ENCODE measurements at places on chromosomes 16 and 17.

DNA sequence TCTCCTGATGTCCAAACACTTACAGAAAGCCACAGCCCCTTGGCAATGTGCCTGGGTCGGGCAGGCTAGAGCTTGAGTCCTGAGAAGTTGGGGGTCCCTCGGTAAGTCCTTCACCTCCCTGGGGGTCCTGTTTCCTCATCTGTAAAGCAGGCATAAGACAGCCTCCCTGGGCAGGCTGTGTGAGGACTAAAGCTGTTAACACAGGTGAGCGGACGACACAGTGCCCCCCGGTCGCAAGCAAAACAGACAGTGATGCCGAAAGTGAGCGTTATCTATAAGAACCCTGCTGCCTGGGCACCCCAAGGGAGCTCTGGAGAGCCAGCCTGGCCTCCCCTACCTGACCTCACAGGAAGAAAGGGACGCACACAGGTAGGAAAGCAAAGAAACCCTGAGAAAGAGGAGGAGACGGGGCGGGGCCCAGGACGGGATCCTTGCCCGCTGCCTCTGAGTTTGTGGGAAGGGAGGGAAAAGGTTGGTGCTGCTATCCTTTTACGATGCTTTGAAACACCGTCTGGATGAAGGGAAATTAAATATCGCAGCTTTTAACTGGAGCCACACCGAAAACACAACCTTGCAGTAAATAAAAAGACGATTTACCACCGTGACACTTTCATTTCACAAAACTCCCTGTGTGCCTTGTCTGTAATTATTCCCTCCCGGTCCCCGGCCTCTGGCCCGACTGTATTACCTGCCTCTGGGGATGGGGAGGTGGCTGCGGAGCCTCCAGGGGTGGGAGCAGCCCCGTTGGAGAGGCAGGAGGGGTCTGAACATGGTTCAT, 67.1 kb downstream of the ENGASE start:
- no peak for DNase-seq

DNA sequence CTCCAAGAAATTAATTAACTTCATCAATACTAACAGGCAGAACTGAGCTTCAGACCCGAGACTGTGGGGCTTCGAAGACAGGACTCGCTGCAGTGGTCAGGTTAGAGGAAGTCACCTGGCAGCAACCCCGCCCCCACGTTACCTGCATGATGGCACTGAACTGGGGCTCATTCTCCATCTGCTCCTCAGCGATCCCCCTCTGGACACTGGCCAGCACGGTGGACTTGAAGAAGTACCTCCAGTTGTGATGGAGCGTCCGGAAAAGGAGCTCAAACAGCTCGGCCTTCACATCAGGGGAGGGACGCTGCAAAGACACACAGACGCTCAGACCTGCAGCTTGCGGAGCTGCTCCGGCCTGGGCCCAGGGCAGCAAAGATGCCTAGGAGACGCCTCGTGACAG, 40.9 kb upstream of the GSG1L start:
- no peak for DNase-seq

DNA sequence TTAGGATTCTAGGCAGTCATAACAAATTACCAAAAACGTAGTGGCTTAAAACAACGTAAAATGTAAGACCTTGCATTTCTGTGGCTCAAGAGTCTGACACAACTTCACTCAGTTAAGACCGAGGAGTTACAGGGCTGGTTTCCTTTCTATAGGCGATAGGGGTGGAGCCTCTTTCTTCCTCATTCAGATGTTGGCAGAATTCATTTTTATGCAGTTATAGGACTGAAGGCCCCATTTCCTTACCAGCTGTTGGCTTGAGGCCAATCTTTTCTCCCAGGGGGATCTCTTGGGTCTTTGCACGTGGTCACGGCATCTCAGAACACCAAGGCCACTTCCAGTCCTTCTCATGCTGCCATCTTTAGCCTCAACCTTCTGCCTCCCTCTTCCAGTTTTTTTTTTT, 145.2 kb downstream of the KCNJ2 start:
- DNase-seq, result no peak

DNA sequence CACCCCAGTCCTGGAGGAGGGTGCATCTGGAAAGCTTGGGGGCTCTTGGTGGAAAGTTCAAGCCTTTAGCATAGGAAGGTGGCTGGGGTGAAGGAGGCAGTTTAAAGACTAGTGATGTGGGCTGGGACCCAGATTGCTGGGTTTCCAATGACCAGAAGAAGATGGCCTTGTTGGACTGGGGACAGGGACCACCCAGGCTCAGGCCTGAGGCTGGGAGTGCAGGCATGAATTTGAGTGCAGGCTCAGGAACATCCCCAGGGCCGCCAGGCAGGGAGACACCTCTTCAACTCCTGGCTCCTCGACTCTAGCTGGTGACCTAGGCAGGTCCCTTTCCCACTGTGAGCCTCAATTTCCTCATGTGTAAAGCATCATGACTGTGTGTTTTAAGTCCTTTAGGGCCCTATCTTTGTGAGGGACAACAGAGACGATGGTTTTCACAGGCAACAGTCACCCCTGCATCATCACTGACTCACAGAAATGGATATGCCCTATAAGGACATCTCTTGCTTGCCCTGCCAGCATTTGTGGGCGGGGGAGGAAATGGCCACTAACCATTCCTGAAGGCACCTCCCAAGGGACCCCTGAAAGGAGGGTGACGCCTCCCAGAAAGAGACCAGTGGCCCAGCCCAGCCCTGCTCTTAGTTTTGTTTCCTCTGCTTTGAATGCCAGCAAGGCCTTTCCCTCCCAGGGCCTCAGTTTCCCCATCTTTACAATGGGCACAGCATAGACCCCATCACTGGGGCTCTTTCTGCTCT, 11.1 kb downstream of the NLRC5 start:
- peak; percentile 88 for DNase-seq

DNA sequence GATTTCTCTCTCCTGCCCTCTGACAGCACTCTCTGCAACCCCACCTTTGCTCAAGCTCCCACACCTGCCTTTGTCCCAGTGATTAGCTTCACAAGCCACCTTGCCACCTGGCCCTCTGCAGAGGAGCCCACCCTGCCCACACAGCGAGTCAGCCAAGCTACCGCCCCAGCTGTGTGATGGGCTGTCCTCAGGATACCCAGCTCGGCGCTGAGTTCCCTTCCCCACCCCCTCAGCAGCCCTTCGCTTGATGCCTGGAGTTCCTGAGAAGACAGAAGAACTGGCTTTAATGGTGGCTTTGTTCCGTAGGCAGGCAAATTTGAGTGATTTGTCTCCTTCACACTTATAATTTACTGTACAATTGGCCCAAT, 266.4 kb downstream of the CBLN1 start:
- DNase-seq, result no peak

DNA sequence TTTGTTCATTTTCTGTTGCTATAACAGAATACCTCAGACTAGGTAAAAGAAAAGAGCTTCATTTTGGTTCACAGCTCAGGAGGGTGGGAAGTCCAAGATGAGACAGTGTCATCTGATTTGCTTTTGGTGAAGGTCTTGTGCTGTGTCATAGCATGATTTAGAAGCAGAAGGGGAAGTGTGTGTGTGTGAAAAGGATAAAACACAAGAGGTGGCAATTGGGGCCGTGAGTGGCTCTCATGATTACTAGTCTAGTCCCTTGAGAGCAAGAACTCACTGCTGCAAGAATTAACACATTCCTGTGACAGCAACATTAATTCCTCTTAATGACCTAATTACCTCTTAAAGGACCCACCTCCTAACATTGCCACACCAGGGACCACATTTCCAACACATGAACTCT, 8.3 kb downstream of the SLC35G3 start:
- DNase-seq, result no peak

GRCh38 chr17:67164302-67164701, 80.7 kb downstream of the HELZ start:
- no peak for DNase-seq

DNA sequence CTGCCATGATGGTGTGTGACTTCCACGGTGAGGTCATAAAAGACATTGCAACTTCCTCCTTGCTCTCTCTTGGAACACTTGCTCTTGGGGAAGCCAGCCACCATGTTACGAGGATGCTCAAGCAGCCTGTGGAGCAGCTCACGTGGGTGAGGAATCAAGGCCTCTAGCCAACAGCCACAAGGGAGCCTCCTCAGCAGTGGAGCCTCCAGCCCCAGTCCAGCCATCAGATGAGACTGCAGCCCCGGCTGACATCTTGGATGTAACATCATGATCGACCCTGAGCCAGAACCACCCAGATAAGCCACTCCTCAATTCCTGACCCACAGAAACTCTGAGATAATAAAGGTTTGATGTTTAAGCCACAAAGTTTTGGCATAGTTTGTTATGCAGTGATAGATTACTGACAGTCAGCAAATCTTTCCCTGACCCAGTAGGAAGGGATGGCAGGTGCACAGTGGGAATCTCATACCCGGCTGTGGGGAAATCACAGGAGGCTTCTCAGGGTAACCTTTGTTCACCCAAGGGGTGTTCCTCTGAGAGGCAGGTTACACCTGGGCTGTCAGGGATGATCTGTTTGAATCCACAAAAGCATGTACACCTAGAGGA, 23.3 kb upstream of the GINS2 start:
- no peak for DNase-seq

DNA sequence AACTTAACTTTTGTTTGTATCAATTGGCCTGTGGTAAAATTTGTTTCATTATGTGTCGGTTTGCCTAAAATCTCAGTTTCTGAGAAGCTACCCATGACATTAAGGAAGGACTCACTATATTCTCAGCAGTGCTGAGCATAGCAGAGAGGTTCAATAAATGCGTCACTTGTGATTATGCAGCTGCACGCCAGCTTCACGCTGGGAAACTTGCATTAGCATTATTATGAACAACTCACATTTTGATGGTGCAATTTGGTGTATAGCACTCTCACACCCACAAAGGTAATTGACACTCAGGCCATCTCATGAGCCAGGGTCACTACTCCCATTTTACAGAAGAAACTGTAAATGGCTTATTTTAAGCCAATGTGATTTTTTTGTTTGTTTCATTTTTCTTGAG, 80.6 kb upstream of the SALL1 start:
- no peak for DNase-seq

DNA sequence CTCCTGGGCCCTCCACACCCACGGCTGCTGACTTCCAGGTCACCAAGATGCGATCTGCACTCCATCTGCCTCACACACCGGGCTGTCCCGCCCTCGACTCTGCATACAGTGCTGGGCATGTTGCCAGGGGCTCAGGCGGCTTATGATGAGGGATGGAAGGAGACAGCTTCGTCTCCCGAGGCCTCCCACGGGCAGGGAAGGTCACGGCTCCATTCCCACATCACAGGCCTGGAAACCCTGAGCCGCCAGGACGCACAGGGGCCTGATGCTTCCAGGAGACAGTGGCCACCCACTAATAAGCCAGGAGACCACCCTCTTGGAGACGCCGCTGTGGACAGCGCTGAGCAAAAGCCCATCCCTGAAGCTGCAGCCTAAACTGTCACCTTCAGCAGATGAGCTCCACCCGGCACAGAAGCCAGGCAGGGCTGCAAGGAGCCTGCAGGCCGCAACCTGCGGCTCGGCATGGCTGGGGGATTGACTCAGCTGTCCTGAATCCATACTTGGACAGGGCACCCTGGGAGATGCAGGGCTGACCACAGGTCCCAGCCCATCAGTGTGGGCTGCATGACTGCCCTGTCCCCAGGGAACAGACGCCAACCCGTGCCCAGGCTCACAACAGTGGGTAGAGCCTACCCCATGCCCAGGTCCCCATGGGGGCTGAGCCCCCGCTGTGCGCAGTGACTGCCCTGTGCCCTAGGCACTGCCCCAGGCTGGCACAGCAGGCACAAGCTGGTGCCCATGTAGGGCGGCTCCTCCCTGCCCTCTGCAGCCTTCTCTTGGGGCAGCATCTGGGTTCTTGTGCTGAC, 34.4 kb downstream of the SLC7A5 start:
- DNase-seq, result peak; percentile 54

DNA sequence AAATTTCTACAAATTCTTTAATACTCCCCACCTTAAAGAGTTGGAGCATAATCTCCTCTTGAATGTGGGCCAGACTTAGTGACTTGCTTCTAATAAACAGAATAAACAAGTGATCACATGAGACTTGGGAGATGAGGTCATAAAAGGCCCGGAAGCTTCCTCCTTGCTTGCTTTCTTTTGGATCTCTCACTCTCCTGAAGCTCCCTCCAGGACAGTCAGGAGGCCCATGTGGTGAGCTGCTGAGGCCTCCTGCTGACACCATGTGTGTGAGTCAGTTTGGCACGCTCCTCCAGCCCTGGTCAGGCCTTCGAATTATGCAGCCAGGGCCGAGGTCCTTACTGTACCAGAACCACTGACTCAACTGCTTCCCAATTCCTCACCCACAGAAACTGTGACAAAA, 53.2 kb downstream of the NDEL1 start:
- DNase-seq, result peak; percentile 64

- peak; percentile 29 for DNase-seq
These were observed 3.3 kb upstream of the BRD7 start for GRCh38 chr16:50371936-50372595.

DNA sequence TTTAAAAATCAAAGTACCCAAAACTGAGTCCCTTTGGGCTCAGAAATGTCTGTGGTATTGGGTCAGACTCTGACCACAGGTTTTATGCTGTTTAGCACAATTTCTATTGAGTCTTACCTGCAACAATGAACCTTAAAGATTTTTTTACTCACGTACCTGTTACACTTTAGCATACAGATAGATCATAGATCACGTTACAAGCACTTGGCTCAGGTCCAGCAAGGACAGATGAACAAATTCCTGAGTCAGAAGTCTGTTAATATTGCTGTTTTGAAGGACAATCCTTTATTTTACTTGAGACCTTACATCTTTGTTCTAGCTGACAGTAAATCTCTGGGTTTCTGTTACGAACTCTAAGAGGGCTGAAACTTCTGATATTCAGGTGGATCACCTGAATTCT, 12.8 kb downstream of the SLC7A6OS start:
- peak; percentile 46 for DNase-seq

- DNase-seq, result no peak
These were observed 75.4 kb upstream of the SDK2 start for GRCh38 chr17:73719588-73720071.

GRCh38 chr17:76405967-76406647, 21.7 kb downstream of the SPHK1 start:
- no peak for DNase-seq

GRCh38 chr17:48441231-48441711, 11.3 kb upstream of the SKAP1 start:
- no peak for DNase-seq

DNA sequence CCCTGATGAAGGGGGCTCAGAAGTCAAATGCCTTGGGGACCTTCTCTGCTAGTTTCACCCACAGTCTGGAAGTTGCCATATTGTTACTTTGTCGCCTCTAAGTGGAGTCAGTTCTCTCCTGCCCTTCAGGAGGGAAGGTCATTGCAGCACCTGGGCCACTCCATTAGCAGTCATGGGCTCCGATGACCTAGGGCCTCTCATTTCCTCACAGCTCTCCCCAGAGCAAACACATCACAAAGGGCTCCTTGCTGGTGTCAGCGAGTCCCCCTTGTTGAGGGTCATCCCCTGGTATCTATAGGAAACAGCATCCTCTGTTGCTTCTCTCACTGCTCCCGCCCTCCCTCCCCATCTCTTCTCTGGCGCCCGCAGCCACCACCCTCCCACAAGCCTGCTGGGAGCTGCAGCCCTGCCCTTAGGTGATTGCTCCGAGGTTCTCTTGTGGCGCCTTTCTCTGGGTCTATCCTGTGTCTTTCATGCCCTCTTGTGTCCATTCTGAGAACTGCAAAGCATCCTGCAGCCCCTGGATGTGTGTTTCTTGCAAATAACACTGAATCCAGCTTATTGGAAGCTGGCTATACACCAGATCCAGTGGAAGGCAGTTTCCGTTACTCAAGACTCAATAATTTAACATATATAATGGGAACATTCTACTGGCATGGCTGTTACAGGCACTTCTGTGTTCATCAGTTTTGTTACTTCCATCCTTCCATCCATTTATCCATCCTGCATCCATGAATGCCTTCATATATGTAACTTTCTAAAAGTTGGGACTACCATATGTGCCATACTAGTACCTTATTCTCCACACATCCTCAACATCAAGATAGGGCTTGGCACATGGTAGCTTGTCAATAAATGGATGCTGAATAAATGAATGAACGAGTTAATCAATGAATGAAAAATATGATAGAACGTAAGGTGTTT, 21.2 kb downstream of the PDILT start:
- DNase-seq, result peak; percentile 82
